T47D (cell line): ENCODE measurements at places on chromosomes 11 and 22.

DNA sequence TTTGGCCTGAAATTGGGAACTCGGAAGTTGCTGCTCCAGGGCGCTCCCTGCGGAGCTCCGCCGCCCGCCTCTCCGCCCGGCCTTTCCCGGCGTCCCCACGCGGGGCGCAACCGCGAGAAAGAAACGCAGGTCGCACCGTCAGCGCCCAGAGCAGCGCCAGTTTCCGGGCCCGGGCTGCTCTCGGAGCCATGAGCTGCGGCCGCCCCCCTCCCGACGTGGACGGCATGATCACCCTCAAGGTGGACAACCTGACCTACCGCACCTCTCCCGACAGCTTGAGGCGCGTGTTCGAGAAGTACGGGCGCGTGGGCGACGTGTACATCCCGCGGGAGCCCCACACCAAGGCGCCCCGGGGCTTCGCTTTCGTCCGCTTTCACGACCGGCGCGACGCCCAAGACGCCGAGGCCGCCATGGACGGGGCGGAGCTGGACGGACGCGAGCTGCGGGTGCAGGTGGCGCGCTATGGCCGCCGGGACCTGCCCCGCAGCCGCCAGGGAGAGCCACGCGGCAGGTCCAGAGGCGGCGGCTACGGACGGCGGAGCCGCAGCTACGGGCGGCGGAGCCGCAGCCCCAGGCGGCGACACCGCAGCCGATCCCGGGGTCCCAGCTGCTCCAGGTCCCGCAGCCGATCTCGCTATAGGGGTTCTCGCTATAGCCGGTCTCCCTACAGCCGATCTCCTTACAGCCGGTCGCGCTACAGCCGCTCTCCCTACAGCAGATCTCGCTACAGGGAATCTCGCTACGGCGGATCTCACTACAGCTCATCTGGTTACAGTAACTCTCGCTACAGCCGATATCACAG is 521 bp downstream of the SRSF8 start:
- peak; percentile 23 for DNase-seq

GRCh38 chr11:68659158-68659921 is 25.0 kb upstream of the GAL start:
- no peak for DNase-seq

- no peak for DNase-seq
Observed at GRCh38 chr11:2351701-2352100, 25.4 kb upstream of the CD81 start.

- no peak for DNase-seq
Observed at GRCh38 chr11:2580571-2581001, 119.2 kb downstream of the KCNQ1OT1 start.

- no peak for DNase-seq
Observed at GRCh38 chr11:119258180-119258579, 52.0 kb downstream of the CBL start.

GRCh38 chr11:1603629-1604028 is 4.6 kb downstream of the KRTAP5-3 start:
- no peak for DNase-seq

DNA sequence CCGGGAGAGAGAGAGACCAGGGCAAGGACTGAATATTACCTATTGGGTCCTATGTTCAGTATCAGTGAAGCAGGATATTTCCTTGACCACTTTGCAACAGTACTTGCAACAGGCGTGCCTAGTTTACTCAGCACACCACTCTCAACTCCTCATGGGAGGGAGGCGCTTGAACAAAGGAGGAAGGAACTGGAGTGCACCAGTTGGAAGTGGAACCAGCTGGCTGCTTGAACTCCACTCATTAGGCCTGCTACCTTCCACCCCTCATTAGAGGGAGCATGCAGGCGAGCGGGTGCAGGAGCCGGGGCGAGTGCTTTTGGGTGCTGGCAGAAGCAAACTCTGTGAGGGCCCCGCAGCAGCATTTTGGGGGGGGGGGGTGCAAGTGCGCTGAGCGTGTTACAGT is 1369.6 kb upstream of the RAG2 start:
- DNase-seq = no peak

DNA sequence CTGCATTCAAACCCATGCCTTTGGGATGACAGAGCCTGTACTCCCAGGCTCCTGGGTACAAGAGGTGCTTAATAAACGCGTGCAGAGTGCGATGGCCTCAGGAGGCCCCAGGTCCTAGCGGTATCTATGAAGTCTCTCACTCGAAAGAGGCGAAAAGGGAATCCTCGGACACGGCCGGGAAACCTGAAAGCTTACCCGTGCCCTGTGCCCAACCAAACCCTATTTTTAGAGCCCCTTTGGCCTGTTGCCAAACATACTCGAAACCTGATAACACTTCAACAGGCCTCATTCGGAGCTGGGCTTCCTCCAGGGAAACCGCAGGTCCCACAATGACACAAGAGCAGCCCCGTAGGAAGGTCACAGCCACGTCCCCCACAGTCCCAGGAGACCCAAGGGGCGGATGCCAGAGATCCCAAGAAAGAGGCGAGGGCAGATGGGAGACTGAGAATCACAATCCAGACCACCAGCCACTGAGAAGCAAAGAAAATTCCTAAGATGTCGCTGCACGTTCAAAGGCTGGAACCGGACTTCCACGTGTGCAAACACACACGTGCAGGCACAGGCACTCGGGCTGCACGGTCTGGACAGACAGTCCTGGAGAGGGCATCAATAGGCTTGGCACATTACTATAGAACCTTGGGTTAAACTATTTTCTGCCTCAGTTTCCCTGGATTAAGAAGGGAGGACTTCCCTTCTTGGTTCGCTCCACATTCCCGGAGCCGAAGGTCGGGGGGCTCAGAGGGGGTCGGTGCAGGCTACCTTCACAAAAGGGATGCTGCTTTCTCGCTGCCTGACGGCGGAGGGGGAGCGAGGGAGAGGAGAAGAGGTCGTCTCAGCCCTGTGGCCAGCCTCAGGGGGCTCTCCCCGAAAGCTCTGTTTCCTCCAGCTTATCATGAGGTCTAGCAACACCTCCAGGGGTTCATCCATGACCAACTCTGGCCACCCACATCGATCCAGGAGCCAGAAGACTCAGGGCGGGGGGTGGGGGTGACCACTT is 8.2 kb downstream of the PDGFB start:
- DNase-seq = no peak

- no peak for DNase-seq
Observed at GRCh38 chr11:69321877-69322361, 28.0 kb downstream of the MYEOV start.

DNA sequence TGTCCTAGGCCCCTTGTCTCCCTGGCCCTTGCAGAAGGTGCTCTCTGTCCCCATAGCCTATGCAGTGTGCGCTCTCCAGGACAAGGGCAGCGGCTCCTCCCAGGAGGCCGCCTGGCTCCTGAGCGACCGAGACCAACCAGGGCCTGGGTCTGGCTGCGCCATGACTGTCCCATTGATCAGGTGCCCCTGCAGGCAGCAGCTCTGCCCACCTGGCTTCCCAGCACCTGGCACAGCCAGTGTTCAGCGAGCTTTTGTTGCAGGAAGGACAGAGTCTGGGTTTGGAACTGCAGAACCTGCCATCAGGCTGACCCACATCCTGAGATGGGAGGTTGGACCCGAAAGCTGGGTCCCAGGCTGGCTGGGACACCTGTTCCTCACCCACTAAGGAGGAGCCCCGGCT is 1001.1 kb downstream of the BRD1 start:
- DNase-seq = no peak

- no peak for DNase-seq
Observed at GRCh38 chr11:35393098-35393497, 26.3 kb downstream of the SLC1A2 start.

GRCh38 chr11:35330156-35330889 is 89.0 kb downstream of the SLC1A2 start:
- DNase-seq = no peak

DNA sequence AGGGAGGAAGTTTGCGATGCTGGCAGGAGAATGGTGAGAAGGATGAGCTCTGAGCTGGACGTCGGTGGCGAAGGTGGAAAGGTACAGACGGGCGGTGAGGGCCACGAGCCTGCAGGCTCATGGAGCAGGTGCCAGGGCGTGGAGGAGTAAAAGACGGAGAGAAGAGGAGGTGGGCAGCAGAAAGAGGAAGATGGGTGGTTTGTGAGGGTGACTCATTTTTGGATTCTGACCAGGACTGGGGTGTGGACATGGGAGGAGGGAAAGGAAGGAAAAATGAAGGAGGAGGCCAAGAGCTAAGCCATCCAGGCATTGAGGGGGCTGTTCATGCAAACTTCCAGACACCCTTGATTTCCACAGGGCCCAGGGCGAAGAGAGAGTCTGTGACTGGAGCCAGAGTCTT is 3.5 kb downstream of the ZDHHC24 start:
- no peak for DNase-seq

- no peak for DNase-seq
Observed at GRCh38 chr11:115643549-115644270, 139.5 kb upstream of the CADM1 start.

GRCh38 chr11:1746511-1746931 is 3.9 kb downstream of the IFITM10 start:
- no peak for DNase-seq

- DNase-seq = no peak
Observed at GRCh38 chr22:30572840-30573593, 1.4 kb downstream of the GAL3ST1 start.

DNA sequence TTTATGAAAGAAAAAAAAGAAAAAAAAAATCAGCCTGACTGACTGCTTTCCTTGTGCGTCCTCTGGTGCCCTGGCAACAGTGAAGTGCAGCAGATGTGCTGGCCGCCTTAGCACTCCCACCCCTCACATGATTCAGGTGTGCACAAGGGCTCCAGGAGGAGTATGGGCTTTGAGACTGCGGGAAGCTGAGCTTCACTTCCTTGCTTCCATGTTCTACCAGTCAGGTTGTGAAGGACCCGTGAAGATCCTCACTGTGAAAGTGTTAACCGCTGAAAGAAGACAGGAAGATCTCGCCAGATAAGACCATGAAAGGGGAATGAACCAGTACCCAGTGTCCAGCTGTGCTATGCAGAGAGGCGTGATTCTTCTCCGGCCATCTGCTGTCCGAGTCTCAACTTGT is 48.2 kb downstream of the HIRA start:
- no peak for DNase-seq

GRCh38 chr11:75602951-75603350 is 40.9 kb downstream of the SERPINH1 start:
- no peak for DNase-seq

GRCh38 chr11:1628506-1629325 is 859 bp upstream of the KRTAP5-5 start:
- DNase-seq = peak; percentile 76

DNA sequence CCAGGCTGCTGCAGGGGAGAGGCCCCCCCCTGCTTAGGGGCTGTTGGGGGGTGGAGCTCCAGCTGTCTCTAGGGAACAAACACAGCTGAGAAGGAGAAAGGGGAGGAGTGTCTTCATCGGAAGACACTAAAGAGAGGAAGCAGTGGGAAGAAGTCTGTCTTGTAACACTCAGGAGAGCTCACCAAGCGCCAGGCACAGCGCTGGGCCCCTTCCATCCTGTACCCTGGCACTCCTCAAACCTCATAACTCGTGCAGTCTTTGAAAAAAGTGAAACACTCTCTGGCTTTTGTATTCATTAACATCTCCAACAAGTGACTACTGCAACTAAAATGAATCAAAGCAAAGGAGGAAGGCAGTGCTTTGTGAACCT is 67.4 kb upstream of the PRDM11 start:
- no peak for DNase-seq

DNA sequence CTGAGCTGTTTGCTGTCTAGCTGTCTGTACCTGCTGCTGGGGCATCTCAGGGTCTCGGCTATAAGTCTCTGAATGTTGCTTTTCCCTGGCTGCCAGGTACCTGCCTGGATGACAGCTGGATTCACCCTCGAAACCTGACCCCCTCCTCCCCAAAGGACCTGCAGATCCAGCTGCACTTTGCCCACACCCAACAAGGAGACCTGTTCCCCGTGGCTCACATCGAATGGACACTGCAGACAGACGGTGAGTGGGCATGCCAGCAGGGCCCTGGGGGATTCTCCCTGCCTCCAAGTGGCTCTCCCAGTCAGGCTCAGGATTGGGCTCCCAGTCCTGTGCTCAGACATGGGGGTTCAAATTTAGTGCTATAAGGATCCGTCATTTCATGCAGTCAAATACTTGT is 12.9 kb downstream of the IL17RA start:
- DNase-seq = no peak

GRCh38 chr11:57786436-57786835 is 24.8 kb downstream of the CTNND1 start:
- peak; percentile 70 for DNase-seq

GRCh38 chr22:42272431-42272999 is 2.1 kb upstream of the TCF20 start:
- no peak for DNase-seq

- DNase-seq = no peak
Observed at GRCh38 chr11:60183591-60184205, 815 bp upstream of the MS4A6A start.

DNA sequence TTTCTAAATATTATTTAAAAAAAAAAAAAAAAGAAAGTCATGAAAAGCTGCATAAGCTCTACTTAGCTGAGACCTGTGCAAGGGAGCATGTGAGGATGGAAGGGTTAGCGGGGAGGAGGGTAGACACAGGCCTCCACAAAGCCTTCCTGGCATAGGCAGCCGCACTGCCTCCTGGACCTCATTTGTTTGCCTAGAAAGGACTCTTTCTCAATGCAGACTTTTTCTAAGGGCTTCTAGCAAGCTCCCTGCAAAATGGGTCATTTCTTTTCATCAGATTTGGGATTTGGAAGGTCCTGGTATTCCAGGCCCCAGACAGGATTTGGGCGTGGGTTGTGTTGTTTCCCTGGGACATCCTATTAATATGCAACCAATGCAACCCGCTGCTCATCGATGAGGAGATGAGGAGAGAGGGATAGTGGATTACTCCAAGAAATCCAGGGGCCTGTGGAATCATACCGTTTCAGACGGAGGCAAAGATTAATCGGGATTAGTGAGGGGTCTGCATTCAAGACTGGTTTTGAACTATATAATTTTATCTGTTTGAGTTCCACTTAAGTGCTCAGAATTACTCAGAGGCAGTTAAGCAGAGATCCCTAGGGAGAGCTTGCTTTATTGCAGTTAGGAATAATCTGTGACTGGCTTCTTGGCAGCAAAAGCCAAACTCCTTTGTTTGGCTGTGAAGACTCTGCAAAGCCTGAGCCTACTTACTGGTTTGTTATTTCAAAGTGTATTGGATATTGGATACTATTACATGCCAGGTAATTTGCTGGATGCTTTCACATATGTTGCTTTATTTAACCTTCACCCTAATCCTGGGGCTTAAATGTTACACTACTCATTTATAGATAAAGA is 106.9 kb upstream of the NAV2 start:
- no peak for DNase-seq

- no peak for DNase-seq
Observed at GRCh38 chr11:100515087-100515486, 172.0 kb upstream of the ARHGAP42 start.

GRCh38 chr11:8826139-8826786 is 84.7 kb upstream of the AKIP1 start:
- DNase-seq = no peak

GRCh38 chr11:68052137-68052873 is 13.5 kb downstream of the TCIRG1 start:
- no peak for DNase-seq
